Liver (tissue), 10 donors: ENCODE measurements at places on chromosomes 7 and 10.
A peak's percentile ranks its signal among the peaks of the same experiment; 100 is the strongest.

GRCh38 chr7:80279760-80280159 is 145.1 kb downstream of the GNAI1 start:
- no peak for DNase-seq

GRCh38 chr7:74398426-74398825 is 55.3 kb upstream of the GTF2IRD1 start:
- DNase-seq = no peak

- no peak for DNase-seq
Observed at GRCh38 chr10:45418417-45418848, 44.4 kb downstream of the ALOX5 start.

DNA sequence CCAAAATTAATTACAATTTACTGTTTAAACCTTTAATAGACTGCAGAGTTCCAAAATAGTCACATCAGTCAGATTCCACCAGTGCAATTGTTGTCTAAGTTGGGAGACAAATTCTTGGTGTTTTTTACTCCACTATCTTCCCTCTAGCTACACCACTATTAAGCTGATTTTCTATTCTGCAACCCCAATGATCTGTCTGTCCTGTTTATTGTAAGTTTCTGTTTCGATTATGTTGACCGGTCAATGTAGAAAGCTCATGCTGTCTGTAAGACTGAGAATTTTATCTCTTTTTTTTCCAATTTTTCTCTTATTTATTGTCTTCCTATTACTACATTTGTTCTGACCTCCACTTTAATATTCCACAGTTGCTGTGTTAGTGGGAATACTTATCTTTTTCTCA is 557.5 kb downstream of the SH2D4B start:
- DNase-seq = no peak

- DNase-seq = no peak
Observed at GRCh38 chr7:111954474-111955381, 251.5 kb downstream of the DOCK4 start.

DNA sequence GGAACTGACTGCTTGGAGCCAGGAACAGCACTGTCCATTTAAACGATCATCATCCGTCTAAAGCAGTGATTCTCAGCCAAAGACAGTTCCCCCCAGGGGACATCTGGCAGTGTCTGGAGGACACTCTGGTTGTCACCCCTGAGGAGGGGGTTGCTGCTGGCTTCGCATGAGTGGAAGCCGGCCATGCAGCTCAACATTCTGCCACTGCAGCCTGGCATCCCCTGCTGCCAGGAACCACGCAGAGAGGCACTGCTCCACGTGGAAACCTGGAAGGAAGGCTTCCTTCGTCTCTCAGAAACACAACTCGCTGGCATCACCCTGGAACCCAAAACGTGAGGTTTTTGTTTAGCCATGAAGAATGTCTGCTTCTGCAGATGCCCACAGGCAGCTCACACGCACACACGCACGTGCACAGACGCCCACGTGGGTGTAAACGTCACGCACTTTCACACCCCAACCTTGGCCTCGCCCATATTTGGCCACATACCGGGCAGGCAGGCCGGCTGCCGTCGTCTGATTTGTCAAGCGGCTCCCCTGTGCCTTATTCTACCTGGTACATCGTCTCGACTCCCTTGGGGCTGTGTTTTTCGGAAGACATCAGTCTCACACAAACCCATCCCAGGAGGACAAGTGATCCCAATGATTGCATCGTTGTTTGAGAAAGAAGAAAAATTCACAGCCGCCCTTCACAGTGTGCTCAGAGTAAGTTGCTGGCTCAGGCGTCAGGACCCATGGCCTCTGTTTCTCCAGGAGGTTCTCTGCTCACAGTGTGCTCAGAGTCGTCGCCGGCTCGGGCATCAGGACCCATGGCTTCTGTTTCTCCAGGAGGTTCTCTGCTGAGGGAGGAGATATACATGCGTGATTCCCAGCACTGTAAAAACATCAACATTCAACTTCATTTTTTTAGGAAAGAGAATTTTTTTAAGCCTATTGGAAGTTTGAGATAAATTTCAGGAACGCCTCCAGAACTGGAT is 127.2 kb upstream of the PPP2R2D start:
- no peak for DNase-seq

DNA sequence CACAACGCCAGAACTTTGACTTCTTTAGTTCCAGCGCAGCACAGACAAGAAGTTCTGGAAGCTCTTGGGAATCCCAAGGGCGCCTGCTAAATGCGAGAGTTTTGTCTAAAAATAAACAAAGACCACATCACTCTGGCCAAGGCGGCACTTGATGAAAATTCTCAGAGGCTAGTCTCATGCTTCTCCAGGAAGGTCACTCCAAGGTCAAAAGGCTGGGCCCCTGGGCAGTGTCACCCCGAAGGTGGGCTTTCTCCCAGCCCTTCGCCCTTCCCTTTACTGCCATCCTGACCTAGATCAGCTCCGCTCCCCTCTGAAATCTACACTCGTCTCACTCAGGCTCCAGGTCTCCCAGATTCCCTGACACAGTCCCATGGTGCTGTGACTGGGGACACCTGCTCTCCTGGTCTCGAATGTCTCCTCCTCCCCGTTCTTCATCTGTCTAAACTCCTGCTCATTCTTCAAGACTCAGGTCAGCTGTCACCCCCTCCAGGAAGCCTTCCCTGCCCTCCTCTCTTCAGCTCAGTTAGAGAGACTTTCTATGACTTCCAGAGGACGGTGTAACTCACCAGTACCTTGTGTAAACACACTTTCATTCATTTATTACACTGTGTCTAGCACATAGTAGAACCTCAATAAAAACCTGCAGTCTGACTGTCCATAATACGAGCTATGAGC is 10.5 kb downstream of the FAM53B start:
- peak; percentile 17 for DNase-seq

DNA sequence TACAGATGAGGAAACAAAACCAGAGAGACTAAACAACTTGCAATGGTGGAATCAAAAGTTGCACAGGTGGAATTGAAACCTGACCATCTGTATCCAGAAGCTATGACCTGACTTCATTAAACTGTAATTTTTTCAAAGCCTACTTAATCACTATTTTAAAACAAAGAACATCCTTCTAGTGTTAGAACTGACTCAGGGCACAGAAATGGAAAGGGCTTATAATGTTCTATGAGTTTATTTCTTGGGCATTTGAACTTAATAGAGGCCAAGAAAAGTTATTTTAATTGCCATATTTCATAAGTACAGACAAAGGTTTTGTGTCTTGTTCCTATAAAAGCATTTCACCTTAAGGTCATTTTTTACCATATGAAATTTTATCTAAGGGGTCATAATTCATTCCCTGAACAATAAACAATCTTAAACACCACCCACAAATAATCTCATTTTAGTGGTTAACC is 8.8 kb downstream of the ITGB1 start:
- no peak for DNase-seq

GRCh38 chr10:19925064-19925463 is 108.8 kb downstream of the PLXDC2 start:
- DNase-seq = no peak

DNA sequence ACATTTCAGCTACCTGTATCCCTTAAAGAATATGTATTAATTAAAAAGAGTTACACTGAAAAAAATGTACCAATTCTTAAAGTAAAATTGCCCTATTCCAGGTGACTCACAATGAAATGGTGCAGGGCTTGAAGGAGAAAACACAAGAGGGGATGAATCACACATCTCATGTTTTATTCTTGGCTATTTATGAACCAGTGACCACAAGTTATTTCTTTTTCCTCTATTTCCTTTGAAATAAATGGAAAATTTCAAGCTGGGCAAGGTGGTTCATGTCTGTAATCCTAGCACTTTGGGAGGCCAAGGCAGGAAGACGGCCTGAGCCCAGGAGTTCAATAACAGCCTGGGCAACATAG is 106.8 kb downstream of the UBE2H start:
- no peak for DNase-seq

GRCh38 chr7:38187794-38188440 is 9.9 kb downstream of the STARD3NL start:
- no peak for DNase-seq

- DNase-seq = no peak
Observed at GRCh38 chr10:102775935-102776669, 32.4 kb downstream of the WBP1L start.

- no peak for DNase-seq
Observed at GRCh38 chr10:17673471-17674061, 29.6 kb downstream of the STAM start.

GRCh38 chr10:11208908-11209829 is 191.5 kb downstream of the CELF2 start:
- no peak for DNase-seq

- no peak for DNase-seq
Observed at GRCh38 chr10:28467615-28468014, 65.3 kb upstream of the WAC start.

GRCh38 chr7:123782071-123782798 is 33.4 kb upstream of the WASL start:
- no peak for DNase-seq
